ENCODE measurements at places on chromosomes 13 and 19.
A peak's percentile ranks its signal among the peaks of the same experiment; 100 is the strongest.

DNA sequence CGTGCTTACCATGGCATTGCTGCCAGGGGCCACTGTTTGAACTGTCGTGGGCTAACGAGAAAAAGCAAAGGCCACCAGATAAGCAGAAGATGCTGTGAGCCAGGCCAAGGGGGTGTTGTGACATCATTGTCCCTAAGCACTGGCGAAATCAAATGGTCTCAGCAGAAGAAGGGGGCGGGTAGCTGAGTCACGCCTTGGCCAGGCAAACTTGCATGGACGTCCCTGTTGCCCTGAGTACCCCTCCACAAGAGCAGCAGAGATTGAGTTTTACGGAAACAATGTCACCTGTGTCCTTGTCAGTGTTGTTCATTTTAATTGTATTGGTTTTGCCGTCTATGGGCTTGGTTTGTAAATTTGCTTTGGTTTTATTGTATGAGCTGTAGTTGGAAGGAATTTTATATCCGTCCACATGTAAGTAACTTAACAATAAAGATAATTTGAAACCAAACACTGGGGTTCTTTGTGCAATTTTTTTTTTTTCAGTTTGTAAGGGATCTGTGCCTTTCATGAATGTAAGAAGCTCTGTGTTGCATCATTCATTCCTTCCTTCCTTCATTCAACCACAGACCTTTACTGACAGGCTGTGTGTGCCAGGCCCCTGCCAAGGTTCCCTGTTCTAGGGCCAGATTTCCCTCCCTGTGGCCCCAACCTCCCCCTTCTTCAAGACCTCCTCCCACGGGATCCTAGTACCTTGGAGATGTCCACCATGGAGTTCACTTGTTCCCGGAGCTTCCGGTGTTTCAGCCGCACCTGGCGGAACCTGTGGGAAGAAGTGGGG, 12.3 kb downstream of the KCNN4 start:
- peak; percentile 43 for DNase-seq

DNA sequence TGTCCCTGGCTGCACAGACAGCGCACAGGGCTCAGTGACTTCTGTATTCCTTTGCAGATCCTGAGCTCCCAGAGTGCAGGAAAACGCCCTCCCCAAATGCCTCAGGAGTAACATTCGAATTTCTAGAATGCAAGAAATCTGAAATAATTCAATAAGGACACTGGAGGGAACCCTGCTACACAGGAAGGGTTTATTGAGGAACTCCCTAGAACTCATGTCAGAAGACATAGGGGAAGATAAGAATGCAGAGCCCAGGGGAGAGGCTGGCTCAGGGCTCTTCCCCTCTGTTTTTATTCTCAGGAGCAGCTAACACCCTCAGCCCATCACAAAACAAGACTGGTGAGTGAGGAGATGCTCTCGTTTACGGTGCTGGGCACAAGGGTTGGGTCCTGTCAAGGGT, 6.8 kb downstream of the LILRA1 start:
- no peak for DNase-seq

- no peak for DNase-seq
Measured at GRCh38 chr13:110801044-110801443, 87.5 kb downstream of the ING1 start.

GRCh38 chr13:97313551-97314260, 91.6 kb downstream of the MBNL2 start:
- DNase-seq = no peak

- peak; percentile 80 for DNase-seq
Measured at GRCh38 chr19:12838182-12838885, at the start of gene MAST1. Gene MAST1, plus strand, starts transcription at chr19:12838515. Its CDS starts 58 bp downstream, at chr19:12838573.

GRCh38 chr19:33207903-33208302, 13.8 kb downstream of the LRP3 start:
- no peak for DNase-seq

GRCh38 chr13:49098771-49099512, 121.2 kb upstream of the MLNR start:
- no peak for DNase-seq

DNA sequence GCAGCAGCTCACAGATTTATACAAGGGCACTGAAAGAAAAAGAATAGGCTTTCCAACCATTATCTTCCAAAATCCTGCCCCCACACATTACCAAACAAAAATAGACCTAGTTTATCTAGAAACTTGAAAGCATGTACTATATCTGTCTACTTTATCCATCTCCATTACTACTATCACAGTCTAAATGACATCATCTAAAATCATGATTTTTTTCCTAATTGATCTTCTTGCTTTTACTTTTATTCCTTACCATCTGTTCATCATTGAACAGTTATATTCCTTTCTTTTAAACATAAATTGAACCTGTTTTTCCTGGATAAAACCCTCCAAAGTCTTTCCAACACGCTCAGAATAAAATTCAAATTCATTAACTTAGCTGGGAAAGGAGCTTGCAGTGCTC, 414.7 kb downstream of the KCTD12 start:
- no peak for DNase-seq

- no peak for DNase-seq
Measured at GRCh38 chr19:1393841-1394240, 7.5 kb downstream of the GAMT start.

- DNase-seq = peak; percentile 95
Measured at GRCh38 chr19:55255618-55256423, 3.0 kb downstream of the PPP6R1 start.

DNA sequence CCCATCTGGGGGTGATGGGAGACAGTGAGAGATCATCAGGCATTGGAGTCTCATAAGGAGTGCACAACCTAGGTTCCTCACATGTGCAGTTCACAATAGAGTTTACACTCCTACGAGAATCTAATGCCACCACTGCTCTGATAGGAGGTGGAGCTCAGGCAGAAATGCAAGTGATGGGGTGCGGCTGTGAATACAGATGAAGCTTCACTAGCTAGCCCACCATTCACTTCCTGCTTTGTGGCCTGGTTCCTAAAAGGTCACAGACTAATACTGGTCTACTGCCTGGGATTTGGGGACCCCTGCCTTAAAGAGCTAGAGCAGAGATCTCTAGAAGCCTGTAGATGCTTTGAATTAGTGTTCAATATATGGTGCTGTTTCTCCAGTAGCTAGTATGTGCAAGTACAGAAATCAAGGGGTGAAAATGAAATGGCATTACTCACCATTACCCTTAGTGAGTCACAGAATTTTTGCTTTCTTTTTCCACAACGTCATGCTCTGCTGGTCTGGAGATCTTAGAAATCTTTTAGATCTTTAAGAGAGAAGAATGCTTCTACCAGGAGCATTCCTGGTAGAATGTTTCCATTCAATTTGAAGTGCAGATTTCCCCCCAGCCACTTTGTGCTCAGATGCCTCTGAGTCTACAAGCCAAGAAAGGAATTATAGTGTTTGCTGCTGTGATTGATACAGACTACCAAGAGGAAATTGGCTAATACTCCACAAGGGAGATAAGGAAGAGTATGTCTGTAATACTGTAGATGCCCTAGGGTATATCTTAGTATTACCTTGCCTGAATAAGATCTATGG, 2301.2 kb downstream of the PCDH9 start:
- peak; percentile 70 for DNase-seq

GRCh38 chr13:59441596-59442280, 722.0 kb downstream of the DIAPH3 start:
- DNase-seq = no peak

- no peak for DNase-seq
Measured at GRCh38 chr19:42054205-42054604, 15.8 kb downstream of the GRIK5 start.

- no peak for DNase-seq
Measured at GRCh38 chr13:69921156-69921555, 186.5 kb upstream of the ATXN8OS start.

DNA sequence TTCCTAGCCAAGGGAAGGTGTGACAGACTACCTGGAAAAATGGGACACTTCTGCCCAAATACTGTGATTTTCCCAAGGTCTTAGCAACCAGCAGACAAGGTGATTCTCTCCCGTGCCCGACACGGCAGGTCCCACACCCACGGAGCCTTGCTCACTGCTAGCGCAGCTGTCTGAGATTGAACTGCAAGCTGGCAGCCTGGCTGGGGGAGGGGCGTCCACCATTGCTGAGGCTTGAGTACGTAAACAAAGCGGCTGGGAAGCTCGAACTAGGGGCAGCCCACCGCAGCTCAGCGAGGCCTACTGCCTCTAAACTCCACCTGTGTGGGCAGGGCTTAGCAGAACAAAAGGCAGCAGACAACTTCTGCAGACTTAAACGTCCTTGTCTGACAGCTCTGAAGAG, 146.2 kb downstream of the UGGT2 start:
- DNase-seq = no peak

GRCh38 chr13:35716729-35717128, 240.2 kb upstream of the MAB21L1 start:
- no peak for DNase-seq

GRCh38 chr13:91369441-91369831, 21.9 kb downstream of the MIR17HG start:
- peak; percentile 7 for DNase-seq

- no peak for DNase-seq
Measured at GRCh38 chr13:65605396-65605795, 1624.7 kb downstream of the PCDH9 start.

GRCh38 chr19:48815870-48816501, 5.2 kb upstream of the BCAT2 start:
- no peak for DNase-seq

DNA sequence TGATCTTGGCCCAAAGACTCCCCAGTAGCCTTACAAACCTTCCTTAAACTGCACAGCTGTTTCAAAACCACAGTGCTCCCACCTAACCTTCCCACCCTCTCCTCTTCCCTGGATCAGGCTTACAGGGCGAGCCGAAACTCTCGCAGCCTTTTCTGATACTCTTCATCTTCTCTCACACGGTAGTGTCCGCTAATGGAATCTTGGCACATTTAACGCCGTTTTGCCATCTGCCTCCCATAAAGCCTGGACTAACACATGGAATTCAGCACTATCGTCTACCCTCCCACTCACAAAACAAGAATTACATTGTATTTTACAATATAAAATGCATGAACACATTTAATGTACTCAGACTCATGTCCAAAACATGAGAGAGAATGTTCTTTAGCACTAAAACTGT, 135.9 kb downstream of the RAP2A start:
- DNase-seq = no peak

GRCh38 chr19:33678796-33679585, 57.2 kb downstream of the CHST8 start:
- no peak for DNase-seq

GRCh38 chr19:56263319-56263718, 9.2 kb upstream of the EDDM13 start:
- DNase-seq = no peak

GRCh38 chr13:60970736-60971135, 444.9 kb downstream of the PCDH20 start:
- no peak for DNase-seq

DNA sequence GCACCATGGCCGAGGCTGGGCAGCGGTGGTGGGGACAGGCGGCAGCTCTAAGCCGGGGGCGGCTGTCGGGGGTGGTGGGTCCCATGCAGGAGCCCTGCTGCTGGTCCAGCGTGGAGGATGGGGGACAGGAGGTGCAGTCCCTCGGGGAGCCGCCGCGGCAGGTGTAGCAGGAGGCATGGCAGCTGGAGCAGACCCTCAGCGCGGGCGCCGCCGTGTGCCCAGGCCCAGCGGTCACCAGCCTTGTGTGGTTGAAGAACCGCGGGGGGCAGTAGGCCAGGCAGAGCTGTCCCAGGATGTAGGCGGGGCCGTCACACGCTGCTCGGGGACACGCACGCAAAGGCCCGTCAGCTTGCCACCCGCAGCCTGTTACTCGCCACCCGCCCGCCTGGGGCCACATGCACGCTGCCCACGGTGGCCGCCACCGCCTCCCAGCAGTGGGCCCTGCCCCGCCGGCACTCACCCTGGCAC, 2.9 kb upstream of the C19orf25 start:
- no peak for DNase-seq
